ENCODE measurements at places on chromosomes 4 and X. TPM values are rescaled to one million over a fixed set of nuclear protein-coding genes. Genes with fewer than 3 reads are reported as not detected.

DCAF12L2 gene
- total RNA-seq: not detected

- DNase-seq: peak; percentile 70
Measured at GRCh38 chrX:120769576-120770341, 105.9 kb downstream of the CT47B1 start.

GRCh38 chrX:40100141-40100536 is 2.4 kb upstream of the BCOR start:
- no peak for DNase-seq

GPR173 gene
- 2.5 TPM for total RNA-seq

- DNase-seq: no peak
Measured at GRCh38 chr4:152773953-152774352, 5.6 kb downstream of the TIGD4 start.

GRCh38 chr4:154009788-154010187 is 220.9 kb upstream of the SFRP2 start:
- no peak for DNase-seq

- no peak for DNase-seq
Measured at GRCh38 chrX:114073926-114074325, 510.0 kb upstream of the HTR2C start.

- DNase-seq: no peak
Measured at GRCh38 chr4:37836274-37836673, 9.8 kb downstream of the PGM2 start.

GRCh38 chr4:38456096-38456495 is 207.9 kb upstream of the KLF3 start:
- DNase-seq: no peak

- peak; percentile 84 for DNase-seq
Measured at GRCh38 chr4:182207830-182208396, 35.3 kb upstream of the TENM3 start.

- no peak for DNase-seq
Measured at GRCh38 chrX:104195013-104195412, 28.8 kb downstream of the FAM199X start.

GRCh38 chrX:153645921-153646488 is 998 bp upstream of the DUSP9 start:
- DNase-seq: no peak

GRCh38 chr4:79788884-79789283 is 284.1 kb downstream of the ANTXR2 start:
- DNase-seq: no peak

MYL5 gene
- 20.4 TPM for total RNA-seq

DNA sequence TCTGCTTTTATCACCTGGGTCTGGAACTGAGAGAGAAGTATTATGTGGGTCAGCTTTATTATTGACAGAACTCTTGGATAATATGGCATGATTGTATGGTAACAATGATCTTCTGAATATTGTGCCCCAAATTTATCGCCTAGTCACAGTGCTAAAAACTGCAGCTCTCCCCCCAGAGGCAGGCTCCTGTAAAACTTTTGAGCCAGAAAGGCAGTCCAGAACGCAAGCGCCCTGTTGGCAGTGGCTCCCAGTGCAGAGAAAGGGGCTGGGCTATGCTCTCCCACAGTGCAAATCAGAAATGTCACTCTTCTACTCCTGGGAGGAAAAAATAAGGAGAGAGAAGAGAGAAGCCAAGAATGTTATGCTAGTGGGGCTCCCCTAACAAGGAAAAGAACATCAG is 50.5 kb downstream of the HELT start:
- DNase-seq: no peak

GYPB gene
- not detected for total RNA-seq

- DNase-seq: peak; percentile 5
Measured at GRCh38 chr4:68463796-68464195, 16.5 kb downstream of the TMPRSS11E start.

- DNase-seq: peak; percentile 28
Measured at GRCh38 chr4:6891436-6892170, 18.0 kb upstream of the TBC1D14 start.

DNA sequence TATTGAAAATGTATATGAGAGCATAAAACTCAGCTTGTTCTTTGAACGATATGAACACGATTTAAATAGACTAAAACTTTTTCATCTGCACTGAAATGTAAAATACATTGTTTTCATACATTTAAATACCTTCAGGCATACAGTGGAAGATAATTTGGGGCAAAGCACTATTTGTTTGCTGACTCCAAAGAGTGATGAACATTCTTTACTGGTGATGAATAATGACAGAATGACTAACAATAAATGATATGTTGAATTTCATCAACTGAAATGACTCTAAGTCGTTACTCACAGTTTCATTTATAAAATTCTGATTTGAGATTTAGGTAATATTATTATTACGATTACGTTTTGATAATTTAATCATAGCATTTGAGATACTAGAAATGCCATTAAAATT is 1160.1 kb downstream of the NLGN4X start:
- no peak for DNase-seq

CLDN2 gene
- total RNA-seq: not detected

DNA sequence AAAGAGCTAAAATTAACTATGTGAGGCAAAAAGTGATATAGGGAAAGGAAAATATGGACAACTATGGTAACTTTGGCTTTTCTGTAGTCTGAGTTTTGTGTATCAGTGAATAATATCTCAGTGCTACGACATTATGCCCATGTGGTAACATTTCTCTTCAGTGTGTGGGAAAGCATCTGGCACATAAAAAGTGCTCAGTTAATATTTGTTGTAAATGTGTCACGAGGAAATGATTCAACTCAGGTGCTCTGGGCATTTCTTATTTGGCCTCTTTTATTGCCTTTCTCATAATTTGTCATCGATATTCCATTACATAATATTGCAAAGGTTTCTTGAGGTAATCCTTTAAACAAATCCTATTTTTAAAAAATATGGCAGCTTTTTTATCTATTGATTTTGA is 17.6 kb downstream of the OFD1 start:
- no peak for DNase-seq

ART3 gene
- not detected for total RNA-seq

DNA sequence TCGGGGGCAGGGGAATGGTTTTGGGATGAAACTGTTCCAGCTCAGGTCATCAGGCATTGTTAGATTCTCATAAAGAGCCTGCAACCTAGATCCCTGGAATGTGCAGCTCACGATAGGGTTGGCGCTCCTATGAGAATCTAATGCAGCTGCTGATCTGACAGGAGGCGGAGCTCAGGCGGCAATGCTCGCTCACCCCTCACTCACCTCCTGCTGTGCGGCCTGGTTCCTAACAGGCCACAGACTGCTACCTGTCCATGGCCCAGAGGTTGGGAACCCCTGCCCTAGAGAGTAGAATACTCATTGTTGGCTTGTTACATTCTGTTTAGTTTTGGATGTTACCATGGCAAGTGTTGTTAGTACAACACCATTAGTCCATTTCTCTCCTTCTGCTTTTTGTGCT is 40.8 kb upstream of the STX18 start:
- no peak for DNase-seq

HNRNPD gene
- 57.7 TPM for total RNA-seq

NAT8L gene
- total RNA-seq: 0.09 TPM

- DNase-seq: peak; percentile 19
Measured at GRCh38 chr4:91961504-91961903, 342.3 kb upstream of the GRID2 start.

NAP1L5 gene
- 11.3 TPM for total RNA-seq

DNA sequence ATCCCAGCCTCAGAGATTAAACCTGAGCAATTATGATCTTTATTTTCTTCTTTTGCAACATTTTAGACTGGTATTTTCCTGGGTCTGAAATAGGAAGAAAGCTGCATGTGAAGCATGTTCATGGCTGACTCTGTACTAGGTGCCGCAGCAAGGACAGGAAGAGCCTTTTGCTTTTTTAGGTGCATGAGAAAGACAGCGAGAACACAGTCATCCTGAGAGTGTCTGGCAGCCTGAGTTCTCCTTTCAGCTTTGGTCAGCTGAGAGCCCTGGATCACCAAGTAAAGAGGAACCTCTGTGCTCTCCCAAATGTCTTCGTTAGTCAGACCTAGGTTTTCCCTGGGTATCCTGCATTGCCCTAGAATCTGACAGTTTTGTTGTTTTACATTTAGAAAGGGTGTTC is 29.8 kb downstream of the FAM149A start:
- DNase-seq: no peak

All from fibroblast of the aortic adventitia (primary cell).